Gastroesophageal sphincter (tissue), 4 donors: ENCODE measurements at places on chromosomes 2 and 18. TPM values are rescaled to one million over a fixed set of nuclear protein-coding genes. Genes with fewer than 3 reads are reported as not detected.

COL3A1 gene
- 304 TPM for total RNA-seq

PLCD4 gene
- total RNA-seq = 14.2 TPM

MPP4 gene
- total RNA-seq = 0.27 TPM

PIGN gene
- total RNA-seq = 17.3 TPM

SERPINB10 gene
- not detected for total RNA-seq

ALKAL2 gene
- 0.30 TPM for total RNA-seq

SCN3A gene
- total RNA-seq = 1.8 TPM

IL1RN gene
- total RNA-seq = 32.9 TPM

SERPINB11 gene
- total RNA-seq = not detected

SPR gene
- 37.8 TPM for total RNA-seq
